CD8-positive, alpha-beta memory T cell (primary cell): ENCODE measurements at places on chromosomes 3 and 15.

- DNase-seq, result no peak
Observed at GRCh38 chr15:29968099-29968894, 114.5 kb upstream of the GOLGA8J start.

DNA sequence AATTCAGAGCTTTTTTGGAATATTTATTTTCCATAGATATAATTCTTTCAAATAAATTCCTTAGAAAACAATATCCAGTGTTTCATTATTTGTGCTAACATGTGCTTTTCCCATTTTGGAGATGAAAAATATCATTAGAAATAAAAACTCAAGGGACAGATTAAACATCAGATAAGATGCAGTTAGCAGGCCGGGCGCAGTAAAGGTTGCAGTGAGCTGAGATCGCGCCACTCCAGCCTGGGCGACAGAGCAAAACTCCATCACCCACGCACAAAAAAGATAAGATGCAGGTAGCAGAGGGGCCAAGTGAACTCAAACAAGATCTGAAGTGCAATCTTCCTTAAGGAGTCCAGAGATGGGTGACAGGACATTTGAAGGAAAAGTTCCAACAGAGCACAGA, 48.0 kb downstream of the ZNF445 start:
- no peak for DNase-seq

- DNase-seq, result no peak
Observed at GRCh38 chr15:99677540-99678134, 55.6 kb downstream of the LYSMD4 start.

- DNase-seq, result no peak
Observed at GRCh38 chr3:98199020-98199419, 32.5 kb downstream of the OR5H15 start.

GRCh38 chr3:30631243-30631904, 25.0 kb downstream of the TGFBR2 start:
- no peak for DNase-seq

GRCh38 chr3:45914362-45915058, 28.2 kb downstream of the CCR9 start:
- DNase-seq, result no peak

DNA sequence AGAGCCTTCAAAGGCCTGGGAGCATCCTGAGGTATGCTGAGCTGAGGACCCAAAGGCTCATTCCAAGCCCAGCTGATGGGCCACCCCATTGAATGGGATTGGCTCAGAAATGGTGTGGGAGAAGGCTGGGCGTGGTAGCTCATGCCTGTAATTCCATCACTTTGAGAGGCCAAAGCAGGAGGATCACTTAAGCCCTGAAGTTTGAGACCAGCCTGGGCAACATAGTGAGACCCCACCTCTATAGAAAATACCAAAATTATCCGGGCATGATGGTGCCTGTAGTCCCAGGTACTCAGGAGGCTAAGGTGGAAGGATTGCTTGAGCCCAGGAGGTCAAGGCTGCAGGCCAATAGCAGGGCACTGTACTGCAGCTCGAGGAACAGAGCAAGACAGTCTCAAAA, 43.8 kb upstream of the ADAMTSL3 start:
- no peak for DNase-seq

DNA sequence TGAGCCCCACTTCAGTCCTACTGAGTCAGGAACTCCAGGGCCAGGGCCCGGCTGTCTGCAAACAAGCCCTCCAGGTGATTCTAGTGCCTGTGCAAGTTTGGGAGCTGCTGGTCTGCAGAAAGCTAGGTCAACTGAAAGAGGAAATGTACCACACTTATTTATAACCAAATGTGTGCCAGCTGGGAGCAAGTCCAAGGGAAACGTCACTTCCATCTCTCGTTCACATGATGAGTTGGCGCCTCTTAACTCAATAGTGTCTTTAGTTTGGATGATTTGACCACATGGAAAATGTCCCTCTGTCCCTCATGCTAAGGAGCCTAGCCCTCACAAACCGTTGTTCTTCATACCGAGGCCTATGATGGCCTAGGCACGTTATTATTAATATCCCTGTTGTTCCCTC, 43.2 kb downstream of the GOLGA8S start:
- no peak for DNase-seq

GRCh38 chr3:83226751-83227150, 1465.3 kb upstream of the GBE1 start:
- no peak for DNase-seq

DNA sequence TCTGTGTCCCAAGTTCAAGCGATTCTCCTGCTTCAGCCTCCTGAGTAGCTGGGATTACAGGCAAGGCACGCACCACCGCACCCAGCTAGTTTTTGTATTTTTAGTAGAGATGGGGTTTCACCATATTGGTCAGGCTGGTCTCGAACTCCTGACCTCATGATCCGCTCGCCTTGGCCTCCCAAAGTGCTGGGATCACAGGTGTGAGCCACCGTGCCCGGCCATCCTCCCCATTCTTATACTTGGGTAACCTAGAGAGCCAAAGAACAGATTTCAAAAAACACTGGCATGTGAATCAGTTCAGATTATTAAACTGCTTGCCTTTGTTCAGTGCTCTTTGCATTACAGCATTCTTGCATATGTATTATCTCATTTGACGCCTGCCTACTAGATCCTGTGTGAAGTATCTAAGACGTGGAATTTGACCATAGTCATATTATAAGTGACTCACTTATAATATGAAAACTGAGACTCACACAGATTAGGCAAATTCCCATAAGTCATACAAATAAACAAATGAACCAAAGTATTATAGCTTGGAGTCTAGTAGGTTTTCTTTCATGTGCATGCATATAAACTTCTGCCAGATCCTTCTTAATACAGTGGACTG, 123.5 kb downstream of the UNC13C start:
- DNase-seq, result no peak

GRCh38 chr3:171788546-171789351, 21.5 kb downstream of the PLD1 start:
- no peak for DNase-seq

DNA sequence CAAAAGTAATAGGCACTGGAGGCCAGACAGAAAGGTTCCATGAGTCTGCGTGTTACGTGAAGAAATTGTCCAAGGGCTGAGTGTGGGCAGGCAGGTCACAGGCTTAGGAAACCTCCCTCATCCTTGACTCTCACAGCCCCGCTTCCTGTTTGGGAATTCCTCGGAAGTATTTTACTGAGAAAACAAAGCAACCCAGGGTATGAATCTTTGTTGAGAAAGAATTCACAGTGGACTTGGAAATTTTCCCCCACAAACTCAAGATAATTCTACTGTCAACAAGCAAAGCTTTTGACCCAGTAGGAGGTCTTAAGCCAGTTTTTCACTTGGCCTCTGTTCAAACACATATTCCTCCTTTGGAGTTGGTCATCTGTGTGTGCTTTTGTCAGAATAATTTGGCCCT, 377.1 kb upstream of the TPM1 start:
- DNase-seq, result no peak

- DNase-seq, result no peak
Observed at GRCh38 chr3:195900436-195901355, 7.7 kb downstream of the TNK2 start.

DNA sequence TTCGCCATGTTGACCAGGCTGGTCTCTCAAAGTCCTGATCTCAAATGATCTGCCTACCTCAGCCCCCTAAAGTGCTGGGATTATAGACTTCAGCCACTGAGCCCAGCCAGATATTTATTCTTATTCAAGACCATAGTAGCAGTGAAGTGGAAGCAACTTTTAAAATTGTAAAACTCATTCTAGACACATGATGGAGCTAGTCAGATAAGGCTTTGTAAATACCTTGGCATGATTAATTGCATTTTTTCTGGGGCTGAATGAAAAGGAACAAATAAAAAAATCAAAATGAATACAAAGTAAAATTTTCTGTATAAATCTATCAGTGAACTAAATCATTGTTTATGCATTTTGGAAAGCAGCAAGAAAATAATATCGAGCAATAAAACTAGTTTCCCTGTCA, 4.1 kb upstream of the MYO1E start:
- no peak for DNase-seq

- DNase-seq, result no peak
Observed at GRCh38 chr15:54502416-54503075, 524.3 kb downstream of the UNC13C start.

DNA sequence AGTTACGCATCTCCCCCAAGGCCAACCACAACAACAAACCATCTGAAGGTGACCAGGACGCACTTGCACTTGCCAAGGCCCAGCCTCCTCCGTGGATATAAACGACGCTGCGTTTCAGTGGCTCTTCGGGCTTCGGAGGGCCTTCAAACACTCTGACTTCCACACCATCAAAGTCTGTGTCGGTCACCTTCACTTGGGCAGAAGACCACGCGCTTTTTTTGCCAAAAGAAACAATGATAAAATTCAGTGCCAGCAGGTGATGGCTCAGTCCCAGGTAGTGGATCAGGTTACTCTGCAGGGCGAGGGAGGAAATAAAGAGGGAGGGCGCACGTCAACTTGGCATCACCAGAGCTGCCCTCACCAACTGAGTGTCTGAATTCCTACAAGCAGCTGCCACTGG, 63.0 kb downstream of the NCEH1 start:
- DNase-seq, result no peak

DNA sequence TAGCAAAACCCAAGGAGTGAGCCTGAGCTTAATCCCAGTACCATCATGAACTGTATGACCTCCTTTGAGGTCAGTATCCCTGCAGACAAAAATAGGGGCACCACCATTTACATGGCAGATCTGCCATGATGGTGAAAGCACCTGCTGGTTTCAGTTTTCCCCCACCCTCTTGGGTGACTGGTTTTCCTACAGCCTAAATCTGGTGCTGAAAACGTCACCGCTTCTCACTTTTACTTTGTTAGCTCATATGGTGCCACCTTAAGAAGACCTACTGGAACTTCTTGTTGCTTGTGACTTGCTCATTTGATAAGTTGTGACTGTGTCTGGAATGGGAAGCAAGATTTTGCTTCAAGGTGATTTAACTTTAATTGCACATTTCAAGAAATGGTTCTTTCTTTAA, 5.1 kb downstream of the PPP1R2 start:
- DNase-seq, result peak; percentile 28

DNA sequence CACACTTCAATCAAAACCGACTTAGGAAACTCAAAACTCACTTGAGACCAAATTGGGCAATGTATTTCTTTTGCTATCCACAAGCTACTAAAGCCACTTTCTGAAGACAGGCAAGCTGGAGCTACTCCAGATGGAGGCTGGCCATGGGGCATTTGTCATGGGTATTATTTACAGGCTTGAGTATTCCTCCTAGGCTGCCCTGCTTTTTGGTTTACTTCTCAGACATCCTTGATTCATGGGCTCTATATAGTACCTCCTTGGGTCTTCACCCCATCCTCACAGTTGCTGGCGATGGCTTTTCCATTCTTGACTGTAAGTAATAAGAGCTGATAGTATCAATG, 18.6 kb upstream of the SYNM start:
- DNase-seq, result no peak

GRCh38 chr3:187593451-187593850, 76.7 kb downstream of the SST start:
- DNase-seq, result no peak

DNA sequence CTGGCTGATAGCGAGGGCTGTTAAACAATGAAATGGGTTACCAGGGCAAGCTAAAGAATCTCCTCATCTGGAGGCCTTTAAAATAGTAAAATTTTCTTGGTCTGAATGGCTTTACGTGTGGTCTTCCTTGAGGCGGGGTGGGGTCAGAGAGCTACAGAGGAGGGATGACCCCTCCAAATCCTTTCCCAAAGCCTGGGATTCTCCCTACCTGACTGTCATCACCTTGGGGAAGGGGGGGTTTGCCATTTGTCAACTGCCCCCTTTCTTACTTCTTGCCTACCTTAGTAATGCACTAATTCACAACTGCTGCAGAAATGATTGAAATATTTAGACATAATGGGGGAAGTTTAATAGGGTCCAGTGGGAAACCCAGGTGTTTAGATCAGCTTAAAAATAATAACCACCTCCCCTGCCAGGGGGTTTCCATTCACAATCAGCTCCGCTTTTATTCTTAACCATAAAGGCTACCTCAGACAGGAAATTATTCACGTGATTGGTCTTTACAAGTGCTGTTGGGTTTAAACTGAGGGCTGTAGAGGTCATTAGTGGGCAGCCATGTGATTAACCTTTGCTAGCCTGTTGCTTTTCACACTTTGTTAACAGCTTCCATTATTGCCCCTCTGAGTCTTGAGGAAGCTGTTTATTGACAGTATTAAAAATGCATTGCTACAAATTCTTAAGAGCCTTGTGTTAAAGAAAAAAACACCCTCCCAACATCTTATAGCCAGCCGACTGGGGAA, 276.5 kb upstream of the ATP11B start:
- DNase-seq, result no peak

DNA sequence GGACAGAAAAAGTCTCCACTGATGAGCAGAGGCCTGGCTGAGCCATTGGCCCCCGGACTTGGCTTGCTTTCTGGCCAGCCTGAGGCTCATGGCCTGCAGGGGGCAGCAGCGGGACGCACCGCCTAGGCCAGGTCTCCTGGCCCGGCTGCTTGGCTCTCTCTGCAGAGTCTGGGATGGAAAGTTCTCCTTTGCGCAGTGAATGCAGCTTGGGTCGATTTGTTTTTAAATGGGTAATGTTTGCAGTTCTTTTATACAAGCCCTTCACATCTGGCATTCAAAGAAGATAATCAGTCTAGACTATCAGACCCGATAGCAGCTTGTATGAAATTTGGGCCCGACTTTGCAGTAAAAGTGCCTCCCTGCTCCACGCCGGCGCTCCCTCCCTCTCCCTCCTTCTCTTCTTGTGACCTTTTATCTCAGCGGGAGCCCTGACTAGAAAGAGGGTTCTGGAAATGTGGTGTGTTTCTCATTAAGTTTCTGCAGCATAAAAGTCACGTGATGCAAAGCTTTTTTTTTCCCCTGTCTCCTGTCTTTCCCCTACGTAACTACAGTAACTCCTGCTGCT, 59.9 kb downstream of the ZNF621 start:
- peak; percentile 61 for DNase-seq

- DNase-seq, result no peak
Observed at GRCh38 chr3:71104121-71104541, 479.4 kb downstream of the FOXP1 start.

- DNase-seq, result no peak
Observed at GRCh38 chr3:154011036-154011435, 110.2 kb upstream of the ARHGEF26 start.

- DNase-seq, result no peak
Observed at GRCh38 chr3:156317462-156318074, 197.2 kb downstream of the KCNAB1 start.

DNA sequence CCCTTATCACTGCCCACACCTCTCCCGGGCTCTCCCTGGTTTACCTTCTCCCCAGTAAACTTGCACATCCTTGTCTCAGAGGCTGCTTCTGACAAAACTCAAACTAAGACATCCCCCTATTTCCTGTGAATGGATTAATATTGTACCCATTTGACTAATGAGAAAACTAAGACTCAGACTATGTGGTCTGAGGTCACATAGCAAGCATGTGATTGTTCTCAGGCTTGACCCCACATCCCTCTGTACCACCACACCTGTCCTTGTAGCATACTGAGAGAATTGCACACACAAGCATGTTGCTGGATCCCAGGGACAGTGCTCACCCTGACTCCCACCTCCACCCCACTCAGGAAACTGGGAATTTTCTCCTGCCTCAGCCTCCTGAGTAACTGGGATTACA, 90.7 kb upstream of the HES1 start:
- DNase-seq, result no peak
